ENCODE measurements at places on chromosomes 3 and 15. TPM values are rescaled to one million over a fixed set of nuclear protein-coding genes. Genes with fewer than 3 reads are reported as not detected.

Gene ANKDD1A
- total RNA-seq, result 2.3 TPM

Gene FAM3D
- total RNA-seq, result not detected

Gene UROC1
- not detected for total RNA-seq

Gene DPPA2
- not detected for total RNA-seq

Gene HDGFL3
- total RNA-seq, result 5.9 TPM

Gene CP
- total RNA-seq, result not detected

Gene SLC15A2
- 1.5 TPM for total RNA-seq

Gene LARP6
- not detected for total RNA-seq

Gene B3GNT5
- 18.8 TPM for total RNA-seq

Gene FBXW12
- total RNA-seq, result not detected

Gene GABRR3
- total RNA-seq, result not detected

Gene CTXN2
- total RNA-seq, result not detected

Gene FAM81A
- total RNA-seq, result 0.64 TPM

Gene SYNM
- 1.4 TPM for total RNA-seq

Gene TM6SF1
- 3.4 TPM for total RNA-seq

Gene FBXO40
- total RNA-seq, result not detected

Gene CFAP100
- not detected for total RNA-seq

Measured in activated naive CD4-positive, alpha-beta T cell treated with anti-CD3 and anti-CD28 coated beads for 36 hours (primary cell).